Activated CD4-positive, CD25-positive, alpha-beta regulatory T cell treated with anti-CD3 and anti-CD28 coated beads, Interleukin-2, amount 50 U/mL, for 16 hours (primary cell): ENCODE measurements at places on chromosomes 16 and 17.

GRCh38 chr17:1460233-1460632 is 4.2 kb upstream of the CRK start:
- DNase-seq: no peak

- no peak for DNase-seq
Observed at GRCh38 chr17:74740641-74741387, 3.8 kb downstream of the RAB37 start.

DNA sequence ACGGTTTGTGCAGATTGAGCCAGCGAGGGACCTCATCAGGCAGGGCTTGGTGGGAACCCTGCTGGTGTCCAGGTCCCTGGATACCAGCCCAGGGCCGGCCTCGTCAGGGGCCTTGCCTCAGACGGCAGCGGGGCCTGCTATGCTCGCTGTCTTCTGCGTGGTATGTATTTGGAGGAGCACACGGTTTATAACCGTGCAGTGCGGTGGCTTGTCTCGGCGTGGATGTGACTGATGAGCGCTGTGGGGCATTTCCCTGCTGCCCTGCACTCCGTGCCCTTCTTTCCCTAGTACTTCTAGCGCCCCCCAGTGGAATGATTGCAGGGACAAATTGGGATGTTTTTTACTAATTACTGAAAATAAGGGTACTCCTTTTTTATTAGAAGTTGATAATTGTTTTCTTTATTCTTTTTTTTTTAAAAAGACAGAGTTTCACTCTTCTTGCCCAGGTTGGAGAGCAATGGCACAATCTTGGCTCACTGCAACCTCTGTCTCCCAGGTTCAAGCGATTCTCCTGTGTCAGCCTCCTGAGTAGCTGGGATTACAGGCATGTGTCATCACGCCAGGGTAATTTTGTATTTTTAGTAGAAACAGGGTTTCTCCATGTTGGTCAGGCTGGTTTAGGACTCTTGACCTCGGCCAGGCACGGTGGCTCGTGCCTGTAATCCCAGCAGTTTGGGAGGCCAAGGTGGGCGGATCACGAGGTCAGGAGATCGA is 15.3 kb downstream of the TBCD start:
- DNase-seq: no peak

DNA sequence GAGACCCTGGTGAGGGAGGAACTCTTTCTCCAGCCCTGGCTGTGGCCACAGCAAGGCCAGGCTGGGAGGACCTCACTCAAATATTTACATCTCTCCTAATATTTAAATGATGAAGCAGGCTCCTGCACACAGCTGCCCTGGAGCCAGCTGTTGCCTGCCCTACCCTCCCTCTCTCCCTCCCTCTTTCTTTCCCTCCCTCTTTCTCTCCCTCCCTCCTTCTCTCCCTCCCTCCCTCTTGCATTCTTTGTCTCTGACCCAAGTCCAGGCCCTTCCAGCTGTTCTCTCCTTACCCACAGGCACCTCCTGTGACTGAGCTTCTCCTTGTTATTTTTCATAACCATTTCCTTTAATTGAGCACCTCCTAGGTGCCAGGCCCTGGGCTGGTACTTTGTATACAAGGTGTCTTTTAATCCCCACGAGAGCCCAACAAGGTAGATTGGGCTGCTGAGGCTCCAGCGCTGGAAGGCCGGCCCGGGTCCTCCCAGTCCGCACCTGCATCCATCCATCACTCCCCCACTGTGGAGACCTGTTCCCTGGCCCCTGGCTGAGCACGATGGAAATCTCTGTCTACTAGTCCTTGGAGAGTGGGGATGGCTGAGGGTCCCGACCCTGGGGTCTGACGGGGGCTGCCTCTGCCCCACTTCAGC is 242.3 kb downstream of the SEC14L1 start:
- DNase-seq: no peak

DNA sequence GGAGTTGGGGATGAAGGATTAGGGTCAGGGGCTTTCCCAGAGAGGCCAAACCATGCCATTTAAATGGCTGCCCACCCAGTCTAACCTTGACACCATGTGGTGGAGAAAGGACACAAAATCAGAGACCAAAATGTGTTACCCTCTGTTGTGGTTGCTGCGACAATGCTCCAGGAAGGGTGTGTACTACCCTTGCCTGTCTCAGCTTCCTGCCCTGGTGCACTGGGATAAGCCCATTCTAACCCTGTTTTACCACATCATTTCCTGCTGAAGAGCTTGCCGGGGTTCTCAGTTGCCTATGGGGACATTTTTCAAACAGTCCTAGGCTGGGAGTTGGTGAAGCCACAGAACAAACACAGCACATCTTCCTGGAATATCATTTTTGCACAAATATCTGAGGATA is 4.9 kb downstream of the OR4D1 start:
- peak; percentile 10 for DNase-seq

- no peak for DNase-seq
Observed at GRCh38 chr16:12082226-12082887, 105.8 kb downstream of the SNX29 start.

GRCh38 chr16:11681976-11682654 is 13.9 kb downstream of the SNN start:
- no peak for DNase-seq

- no peak for DNase-seq
Observed at GRCh38 chr16:19348578-19349315, 63.2 kb downstream of the CLEC19A start.

- DNase-seq: no peak
Observed at GRCh38 chr16:46904471-46904870, 20.3 kb downstream of the GPT2 start.

- no peak for DNase-seq
Observed at GRCh38 chr16:13863075-13863765, 56.7 kb upstream of the ERCC4 start.

DNA sequence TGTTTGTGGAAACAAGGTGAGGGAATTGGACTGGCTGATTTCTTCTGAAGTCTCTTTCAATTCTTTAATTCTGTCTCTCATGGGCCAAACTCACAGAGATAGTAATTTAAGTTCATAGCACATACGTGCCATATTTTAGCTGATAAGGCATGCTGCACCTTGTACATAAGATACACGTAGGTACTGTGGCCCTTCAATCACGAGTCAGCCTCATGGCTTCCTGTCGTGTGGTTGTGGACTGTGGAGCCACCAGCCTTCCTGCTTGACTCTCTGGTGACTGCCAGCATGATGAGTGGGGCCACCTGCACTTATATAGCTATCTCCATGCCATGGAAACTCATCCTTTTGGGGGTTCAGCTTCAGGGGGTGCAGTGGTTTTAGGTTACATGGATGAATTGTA is 25.1 kb downstream of the KSR1 start:
- no peak for DNase-seq

GRCh38 chr17:79046197-79046915 is 22.4 kb downstream of the C1QTNF1 start:
- no peak for DNase-seq

DNA sequence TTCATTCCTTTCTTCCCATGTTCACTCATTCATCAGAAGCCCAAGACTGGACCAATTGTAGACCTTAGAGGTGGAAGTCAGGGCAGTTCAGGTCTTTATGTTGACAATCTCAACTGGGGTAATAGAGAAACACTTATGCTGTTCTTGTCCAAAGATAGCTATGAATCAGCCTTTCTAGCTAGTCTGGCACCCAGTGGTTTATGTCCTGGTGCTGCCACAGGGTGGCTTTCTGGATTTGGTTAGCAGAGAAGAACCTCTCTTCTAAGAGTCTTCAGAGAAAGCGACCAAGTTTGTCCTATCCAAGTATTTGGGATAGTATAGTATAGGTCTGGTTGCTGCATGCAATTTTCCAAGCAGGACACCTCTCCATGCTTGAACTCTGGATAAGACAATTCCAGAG is 83.3 kb downstream of the NOG start:
- DNase-seq: no peak

DNA sequence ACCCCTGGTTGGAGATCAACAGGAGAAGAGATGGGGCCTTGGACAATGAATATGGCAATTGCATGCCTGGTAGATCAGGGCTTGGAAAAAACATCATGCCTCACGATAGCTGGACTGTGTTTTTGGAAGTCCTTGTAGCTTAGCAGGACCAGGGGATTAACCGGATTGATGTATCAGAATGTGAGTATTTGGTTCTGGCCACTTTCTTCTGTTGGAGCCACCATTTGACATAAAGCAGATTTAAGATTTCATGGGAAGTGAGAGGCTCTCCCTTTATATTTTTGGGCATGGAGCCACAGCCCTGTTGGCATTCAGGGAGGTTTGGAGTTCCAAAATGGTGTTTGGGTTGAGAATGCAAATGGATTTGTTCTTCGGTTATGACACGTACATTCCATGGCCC is 424.7 kb upstream of the MAF start:
- no peak for DNase-seq

DNA sequence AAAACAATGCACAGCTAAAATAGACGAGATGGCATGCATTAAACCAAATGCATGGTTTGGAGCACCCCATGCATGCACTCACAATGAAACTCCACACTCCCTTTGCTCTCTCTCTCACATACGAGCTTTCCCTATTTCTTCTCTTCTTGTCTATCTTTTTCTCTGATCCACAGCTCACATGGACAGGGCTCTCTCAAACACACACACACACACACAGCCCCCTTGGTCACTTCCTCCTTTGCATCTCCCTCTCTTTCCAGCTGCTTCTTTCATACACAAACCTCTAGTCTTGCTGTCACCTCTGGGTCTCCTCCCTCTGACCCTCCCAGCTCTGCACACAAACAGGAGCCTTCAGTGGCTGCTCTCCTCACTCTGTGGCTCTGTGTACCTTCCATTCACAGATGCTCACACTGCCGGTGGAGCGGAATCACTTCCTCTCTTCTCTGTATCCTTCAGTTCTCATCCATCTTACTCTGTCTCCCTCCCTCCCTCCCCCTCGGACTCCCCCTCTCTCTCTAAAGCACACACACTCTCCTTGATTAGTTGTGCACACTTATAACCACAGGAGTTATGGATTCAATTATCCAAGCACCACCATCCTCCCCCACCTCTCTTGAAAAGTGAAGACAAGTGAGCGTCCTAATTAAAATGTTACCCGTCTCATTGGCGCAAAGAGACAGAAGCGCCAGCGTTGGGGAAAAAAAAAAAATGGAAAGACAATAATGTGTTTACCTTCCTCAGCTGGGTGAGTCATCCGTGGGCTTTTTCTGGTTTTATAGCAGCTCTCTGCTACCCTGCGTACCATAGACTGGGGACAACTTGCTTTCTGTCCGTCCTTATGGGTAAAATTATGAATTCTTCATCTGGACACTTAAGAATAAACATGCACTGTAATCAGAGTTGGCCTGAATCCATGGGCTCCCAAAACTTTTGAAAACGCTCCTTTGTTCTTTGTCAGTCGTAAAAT is 90.8 kb downstream of the SHISA6 start:
- DNase-seq: no peak

GRCh38 chr17:16428098-16428882 is 12.9 kb downstream of the TRPV2 start:
- no peak for DNase-seq
